Endodermal cell (in vitro differentiated cells): ENCODE measurements at places on chromosomes 4 and X.

- DNase-seq, result no peak
These were observed 236.2 kb downstream of the FRAS1 start for GRCh38 chr4:78293348-78293747.

DNA sequence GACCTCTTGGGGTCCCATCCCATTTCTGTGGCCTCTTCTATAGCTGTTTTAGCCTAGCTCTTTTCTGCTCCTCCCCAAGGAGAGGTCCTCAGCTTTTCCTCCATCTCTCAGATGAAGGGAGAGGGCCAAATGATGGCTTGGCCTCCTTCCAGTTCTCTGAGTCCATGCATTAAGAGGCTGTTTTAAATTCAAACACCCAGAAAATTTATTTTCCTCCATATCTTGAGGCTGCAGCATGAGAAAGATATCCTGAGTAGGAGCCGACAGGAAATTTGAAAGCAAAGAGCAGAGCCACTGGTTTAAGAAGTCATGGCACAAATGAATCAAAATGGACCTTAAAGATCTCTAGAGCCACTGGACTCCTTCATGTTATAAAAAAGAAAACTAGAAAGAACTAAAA lies 558.8 kb downstream of the MID1IP1 start:
- no peak for DNase-seq

DNA sequence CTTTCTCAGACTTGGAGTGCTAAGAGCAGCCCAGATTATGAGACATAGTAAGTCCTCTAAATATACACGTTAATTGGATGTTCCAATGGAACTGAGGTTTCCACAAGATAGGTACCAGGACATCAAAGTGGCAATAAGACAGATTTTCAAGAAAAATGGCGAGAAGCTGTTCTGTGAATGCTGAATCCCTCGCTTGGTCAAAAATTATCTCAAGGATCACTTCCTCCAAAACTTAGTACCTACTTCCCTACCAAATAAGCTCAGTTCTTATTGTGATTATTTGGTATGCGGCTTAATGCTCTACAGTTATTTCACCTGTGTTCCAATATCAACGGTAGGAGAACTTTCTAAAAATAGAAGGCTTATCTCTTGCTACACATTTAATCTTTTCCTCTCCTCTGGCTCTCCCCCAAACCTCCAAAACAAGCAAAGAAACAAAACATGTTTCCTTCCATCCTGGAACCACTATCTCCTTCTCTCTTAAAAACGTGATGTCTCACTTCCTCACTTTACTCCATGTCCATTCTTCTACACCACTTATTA lies 14.7 kb downstream of the PDGFC start:
- DNase-seq, result no peak

DNA sequence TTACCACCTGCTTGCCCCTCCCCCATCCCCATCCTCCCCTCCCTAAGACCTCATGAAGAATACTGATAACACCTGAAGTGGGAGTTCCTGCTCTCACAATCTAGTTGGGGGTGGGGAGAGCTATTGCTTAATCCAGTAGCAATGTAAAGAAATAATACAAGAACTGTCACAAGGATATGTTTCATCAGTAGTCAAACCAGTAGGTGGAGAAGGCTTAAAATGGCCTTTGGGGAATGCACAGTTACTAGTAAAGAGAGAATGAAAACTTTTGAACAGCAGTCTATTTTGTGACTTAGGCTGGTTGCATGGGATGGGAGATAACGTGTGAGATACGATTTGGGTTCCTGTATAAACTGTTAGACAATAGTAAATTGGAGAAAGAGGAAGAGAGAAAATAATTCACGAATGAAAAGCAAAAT lies 6.0 kb downstream of the GALNT7 start:
- no peak for DNase-seq

DNA sequence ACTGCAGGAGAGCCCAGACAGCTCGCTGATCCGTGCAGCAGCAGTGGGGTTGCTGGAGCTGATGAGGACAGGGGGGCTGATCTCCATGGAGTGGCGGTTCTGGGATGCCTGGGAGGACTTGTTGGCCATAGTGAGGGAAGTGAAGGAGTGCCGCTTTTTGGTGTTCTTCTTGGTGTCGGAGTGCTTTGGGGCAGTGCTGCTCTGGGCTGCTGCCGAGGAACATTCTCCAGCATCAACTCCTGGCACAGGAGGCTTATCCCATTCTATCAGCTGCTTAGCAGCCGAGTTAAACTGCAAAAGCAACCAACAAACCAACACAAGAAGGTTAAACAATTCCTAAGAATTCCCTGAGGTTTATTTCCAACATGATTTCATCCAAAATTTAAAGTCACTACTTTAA lies 126.3 kb upstream of the CBR4 start:
- DNase-seq, result no peak

GRCh38 chr4:118351851-118352827 lies 664 bp downstream of the PRSS12 start:
- DNase-seq, result peak; percentile 84

DNA sequence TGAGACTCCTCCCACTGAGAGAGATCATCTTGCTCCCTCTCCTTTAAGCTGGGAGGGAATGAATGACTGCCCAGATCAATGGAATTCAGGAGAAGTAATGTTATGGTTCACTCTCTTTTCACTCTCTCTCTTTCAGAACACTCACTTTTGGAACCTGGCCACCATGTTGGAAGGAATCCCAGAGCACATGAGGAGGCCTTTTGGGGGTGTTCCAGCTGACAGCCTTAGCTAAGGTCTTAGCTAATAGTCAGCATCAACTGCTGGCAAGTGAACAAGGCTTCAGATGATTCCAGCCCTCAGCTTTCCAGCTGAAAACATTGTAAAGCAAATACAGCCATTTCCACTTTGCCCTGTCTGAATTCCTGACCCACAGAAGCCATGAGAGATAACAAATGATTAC lies 124.0 kb upstream of the CLNK start:
- DNase-seq, result no peak
